ENCODE measurements at places on chromosomes 7 and 10.

- DNase-seq = no peak
Measured at GRCh38 chr10:129416956-129417765, 49.9 kb upstream of the MGMT start.

DNA sequence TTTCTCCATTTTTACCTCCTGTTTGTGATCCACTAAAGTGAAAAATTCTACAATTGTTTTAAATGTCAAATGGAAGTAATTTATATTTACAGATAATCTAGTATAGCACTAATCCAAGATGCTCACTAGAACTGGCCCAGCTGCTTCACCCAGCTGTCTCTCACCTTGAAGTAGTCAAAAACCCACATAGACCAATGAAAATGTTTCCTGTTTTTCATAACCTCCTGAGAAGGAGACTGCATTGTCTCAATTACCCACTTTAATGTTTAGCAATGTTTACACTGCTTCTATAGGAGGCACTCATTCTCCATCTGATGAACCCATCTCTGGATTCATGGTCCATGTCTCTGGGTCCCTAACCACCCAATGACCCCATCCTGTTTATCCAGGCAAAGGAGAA lies 56.1 kb upstream of the ADO start:
- DNase-seq = no peak

GRCh38 chr7:73625276-73625675 lies 954 bp upstream of the MLXIPL start:
- no peak for DNase-seq

DNA sequence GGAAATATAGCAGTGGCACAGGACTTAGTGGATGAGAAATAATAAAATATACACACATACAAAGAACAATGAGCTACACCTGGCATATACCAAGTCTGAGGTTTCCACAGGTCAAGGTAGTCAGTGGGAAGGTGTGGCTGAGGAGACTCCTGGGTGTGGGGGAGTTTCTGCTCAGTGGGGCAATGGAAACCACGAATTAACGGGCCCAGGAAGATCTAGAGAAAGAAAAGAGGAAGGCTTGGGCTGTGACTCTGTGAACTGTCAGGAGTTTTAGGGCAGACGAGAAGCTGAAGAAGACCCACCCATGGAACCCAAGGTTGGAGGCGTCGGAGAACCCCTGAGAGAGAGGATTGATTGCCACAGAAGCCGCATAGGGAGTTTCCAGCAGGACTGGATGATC lies 196.5 kb downstream of the HERPUD2 start:
- DNase-seq = no peak

DNA sequence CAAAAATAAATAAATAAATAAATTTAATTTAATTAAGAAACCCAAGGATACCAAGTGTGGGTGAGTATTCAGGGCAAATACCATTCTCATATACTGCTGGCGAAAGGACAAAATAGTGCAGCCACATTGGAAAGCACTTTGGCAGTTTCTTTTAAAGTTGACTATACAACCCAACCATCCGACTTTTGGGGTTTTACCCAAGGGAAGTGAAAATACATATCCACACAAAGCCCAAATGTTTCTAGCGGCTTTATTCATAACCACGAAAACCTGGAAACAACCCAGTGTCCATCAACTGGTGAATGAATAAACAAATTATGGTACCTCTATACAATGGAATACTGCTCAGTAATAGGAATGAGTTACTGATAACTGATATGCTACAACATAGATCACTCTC lies 36.2 kb upstream of the OGDHL start:
- DNase-seq = no peak

- no peak for DNase-seq
Measured at GRCh38 chr7:158863611-158864506, 7.5 kb downstream of the DYNC2I1 start.

GRCh38 chr10:22758867-22759266 lies 44.5 kb upstream of the PIP4K2A start:
- no peak for DNase-seq

DNA sequence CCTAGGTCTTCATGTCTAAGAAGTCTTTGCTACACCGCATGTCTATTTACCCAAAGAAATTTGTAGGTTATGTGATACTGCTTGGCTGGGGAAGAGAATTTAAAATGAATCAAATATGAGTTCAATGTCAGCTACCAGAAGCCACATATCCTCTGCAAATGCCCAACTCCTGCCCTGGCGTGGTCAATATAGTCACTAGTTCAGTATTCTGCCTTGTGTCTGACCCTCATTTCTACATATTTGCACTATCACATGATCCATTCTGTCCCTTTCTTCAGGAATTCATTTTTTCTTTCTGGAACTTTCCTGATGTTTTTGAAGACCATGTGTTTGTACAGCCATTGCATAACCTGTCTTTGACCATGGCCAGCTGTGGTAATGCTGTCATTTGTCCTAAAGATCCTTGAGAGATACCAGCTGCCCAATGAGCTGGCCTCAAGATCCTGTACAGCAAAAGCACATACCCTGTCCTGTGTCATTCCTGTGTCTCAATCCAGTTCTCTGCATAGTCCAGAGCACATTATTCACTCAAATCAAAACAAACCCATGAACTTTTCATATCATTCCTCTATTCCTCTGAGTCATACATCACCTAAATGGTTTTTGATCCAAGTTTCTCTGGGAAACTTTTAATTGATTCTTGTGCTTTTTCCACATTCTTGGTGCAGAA lies 524.5 kb downstream of the PARD3 start:
- DNase-seq = no peak

GRCh38 chr7:113550966-113551365 lies 367.8 kb downstream of the PPP1R3A start:
- DNase-seq = no peak

DNA sequence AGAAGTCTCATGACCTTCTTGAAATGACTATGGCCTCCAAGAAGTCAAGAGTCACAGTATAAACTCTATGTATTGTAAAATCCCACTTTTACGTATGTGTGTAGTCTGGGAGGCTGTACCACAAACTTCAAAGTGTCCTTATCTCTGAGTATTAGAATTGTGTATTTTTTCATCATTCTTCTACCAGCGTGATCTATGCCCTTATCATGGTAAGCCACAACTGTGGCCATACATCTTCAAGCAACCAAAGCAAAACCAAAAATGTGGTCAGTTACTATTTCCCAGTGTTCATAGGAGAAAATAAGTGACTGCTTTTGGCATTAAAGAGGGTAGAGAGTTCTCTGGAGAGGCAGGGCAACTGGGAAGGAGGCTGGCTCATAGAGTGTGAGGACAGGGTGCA lies 42.8 kb downstream of the SPOCK2 start:
- DNase-seq = no peak

- DNase-seq = no peak
Measured at GRCh38 chr10:78719276-78719675, 349.5 kb upstream of the ZMIZ1 start.

DNA sequence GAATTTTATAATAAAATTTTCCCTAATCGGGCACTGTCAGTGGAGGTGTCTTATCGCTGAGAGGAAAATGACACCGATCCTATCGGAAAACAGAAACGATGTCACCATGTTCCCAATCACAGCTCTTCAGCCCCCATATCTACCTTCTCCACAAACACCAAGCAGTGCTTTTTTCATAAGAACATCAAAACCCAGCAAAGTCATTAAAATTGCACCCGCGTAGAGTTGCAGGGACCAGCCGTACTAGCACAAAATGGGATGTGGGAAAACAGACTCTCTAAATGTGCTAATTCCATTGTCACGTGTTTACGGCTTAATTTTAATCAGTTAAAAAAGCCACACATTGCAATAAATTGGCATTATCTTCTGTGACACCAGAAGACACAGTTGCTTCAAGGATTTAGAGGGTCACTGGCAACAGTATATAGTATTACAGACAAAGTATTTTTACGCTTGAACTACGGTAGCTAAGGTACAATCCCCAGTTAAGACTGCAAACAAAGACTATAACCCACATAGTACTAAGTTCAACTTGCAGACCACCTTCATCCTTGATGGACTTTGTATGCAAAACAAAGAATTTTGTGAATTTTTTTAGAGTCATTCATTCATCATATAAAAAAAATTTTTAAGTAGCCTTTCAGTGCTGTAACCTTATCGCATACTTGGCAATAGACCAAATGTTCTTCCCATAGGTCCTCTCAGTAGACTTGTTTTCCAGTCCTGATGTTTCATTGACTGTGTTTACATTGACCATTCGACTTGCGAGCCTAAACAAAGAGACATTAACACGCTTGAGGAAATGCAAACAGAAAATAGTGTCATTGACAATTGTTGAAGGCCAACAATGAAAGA lies 116.0 kb downstream of the VTI1A start:
- DNase-seq = no peak

DNA sequence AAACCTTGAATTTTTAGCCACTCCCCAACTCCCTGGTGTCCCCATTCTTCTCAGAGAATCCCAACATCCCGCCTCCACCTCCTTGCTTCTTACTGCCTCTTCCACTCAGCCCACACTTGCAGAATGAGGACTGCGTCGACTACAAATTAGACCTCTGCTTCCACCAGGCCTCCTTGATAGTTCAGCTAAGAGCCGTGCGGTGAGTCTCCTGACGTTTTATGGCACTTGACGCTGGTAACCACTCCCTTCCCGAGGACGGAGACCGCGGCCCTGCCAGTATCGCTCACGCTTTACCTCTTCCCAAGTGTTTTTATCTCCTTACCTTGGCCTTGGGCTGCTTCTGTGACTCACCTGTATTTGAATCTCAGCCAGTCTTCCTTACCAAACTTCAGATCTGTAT lies 31.1 kb downstream of the RBM17 start:
- no peak for DNase-seq

DNA sequence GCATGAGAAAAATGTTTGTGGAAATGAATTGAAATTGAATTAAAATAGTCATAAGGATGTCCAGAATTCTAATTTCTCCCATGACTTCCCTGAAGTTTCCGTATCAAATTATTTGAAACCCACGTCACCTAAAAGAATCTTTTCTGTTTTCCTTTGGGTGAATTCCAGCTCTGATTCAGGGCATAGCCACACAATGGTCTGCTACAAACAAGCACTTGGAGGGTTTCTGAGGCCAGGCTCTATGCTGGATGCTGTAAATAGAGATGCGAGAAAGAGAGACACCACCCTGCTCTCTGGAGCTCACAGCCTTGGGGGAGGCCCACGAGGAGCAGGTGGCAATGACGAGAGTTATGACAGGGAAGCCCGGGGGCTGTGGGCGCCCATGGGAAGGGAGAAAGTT lies 33.6 kb downstream of the GHRHR start:
- no peak for DNase-seq

DNA sequence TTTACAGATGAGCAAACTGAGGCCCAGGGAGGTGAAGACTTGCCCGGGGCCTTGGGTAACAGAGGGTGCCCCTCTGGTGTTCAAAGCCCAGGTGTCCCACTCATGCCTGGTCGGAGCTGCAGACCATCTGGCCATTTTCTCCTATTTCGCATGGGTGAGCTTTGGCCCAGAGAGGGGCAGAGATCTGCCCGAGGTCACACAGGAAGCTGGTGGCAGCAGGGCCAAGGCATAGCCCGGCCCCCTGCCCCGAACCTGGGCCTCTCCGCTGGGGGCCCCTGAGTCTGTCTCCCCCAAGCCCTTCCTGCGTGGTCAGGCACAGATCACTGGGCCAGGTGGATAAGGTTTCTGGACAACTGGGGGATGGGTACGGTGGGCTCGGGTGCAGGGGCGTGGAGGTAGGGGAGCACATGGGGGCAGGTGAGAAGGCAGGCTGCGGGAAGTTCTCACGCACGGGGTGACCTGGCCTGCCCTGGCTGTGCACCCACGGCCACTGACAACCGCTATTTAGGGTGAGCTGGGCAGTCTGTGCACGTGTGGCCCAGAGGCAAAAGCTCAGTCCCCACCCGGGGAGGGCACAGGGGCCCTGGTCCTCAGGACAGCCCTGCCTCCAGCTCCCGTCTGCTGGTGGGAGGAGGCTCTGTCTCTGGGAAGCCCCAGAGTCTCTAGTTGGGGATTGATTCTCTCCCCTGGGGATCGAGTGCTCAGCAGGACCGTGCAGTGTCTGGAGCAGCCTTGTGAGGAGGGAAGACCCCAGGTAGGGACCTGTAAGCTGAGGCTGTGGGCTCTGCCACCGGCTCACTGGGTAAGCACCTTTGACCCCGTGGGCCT lies 68.6 kb downstream of the UNCX start:
- no peak for DNase-seq

- DNase-seq = no peak
Measured at GRCh38 chr10:69562731-69563254, 10.4 kb downstream of the NEUROG3 start.

DNA sequence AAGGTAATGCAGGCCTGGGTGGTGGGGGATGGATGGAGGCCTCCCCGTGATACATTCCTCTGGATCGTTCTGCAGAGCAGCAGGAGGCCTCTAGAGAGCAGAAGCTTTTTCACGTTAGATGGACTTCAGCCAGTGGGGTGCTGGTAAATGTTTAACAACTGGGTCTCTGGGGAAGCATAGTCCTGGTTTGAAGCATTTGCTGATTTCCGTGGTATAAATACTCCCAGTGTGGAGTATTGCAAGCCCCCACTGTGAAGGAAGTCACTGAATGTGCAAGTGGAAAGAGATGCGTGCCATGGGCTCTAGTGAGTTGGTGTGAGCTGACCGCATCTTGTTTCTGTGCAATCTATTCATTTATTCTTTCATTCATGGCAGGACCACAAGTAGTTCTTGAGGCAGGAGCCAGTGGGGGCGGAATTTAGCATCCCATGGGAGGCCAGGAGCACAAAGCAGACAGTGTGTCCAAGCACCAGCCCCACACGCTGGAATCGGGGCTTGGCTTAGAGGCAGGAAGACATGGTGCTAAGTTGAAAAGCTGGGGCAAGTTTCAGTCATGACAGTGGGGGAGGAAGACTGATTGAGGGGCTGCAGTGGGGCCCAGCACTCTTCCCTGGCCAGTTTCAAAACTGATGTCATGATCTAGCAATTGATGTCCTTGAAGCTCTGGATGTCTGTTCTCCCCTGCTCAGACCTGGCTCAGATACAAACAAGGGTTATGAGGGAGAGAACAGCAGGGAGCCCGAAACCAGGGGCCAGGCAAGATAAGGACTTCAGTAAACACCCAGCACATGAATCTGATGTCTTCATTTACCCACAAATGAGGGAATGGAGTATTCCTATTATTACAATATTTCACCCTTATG lies 280.9 kb upstream of the LYZL1 start:
- no peak for DNase-seq

DNA sequence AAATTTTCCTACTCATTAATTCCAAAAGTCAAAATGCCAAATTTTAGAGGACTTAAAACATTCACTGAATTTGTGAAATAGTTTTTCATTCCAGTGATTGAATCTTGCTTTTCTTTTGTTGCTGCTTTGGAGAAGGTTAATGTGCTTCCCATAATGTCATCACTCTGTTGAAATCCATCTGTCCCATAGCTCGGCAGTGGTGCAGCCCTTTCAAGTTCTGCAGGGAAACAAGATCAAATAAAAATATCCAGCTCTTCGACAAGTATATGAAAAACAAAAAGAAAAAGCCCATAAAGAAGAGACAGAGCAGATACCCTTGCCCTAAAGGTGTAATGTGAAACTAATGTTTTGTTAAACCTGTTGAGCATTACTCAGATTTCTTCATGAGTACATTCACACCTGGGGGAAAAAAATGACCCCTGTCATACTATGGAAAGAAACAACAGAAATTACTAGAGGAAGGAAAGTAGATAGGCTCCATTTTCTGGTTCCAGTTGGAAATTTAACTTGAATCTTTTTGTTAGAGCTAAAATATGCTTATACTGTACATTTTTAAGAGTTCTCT lies 35.1 kb downstream of the AGR3 start:
- peak; percentile 13 for DNase-seq
